ENCODE measurements at places on chromosomes 12 and 14. TPM values are rescaled to one million over a fixed set of nuclear protein-coding genes. Genes with fewer than 3 reads are reported as not detected.

The NGB gene
- total RNA-seq, result not detected

The GPR84 gene
- 0.81 TPM for total RNA-seq

The FGF6 gene
- total RNA-seq, result not detected

The TAS2R42 gene
- not detected for total RNA-seq

The PRB2 gene
- total RNA-seq, result not detected

The LRRK2 gene
- 0.81 TPM for total RNA-seq

The TBC1D30 gene
- total RNA-seq, result under 0.01 TPM

The NAV3 gene
- under 0.01 TPM for total RNA-seq

The CPSF2 gene
- total RNA-seq, result 9.7 TPM

The HELB gene
- total RNA-seq, result 7.3 TPM

The G2E3 gene
- 5.7 TPM for total RNA-seq

The GARIN6 gene
- not detected for total RNA-seq

The MUCL1 gene
- not detected for total RNA-seq

The SLC38A1 gene
- total RNA-seq, result 46.6 TPM

The IL31 gene
- total RNA-seq, result not detected

The KRT77 gene
- not detected for total RNA-seq

The NR1H4 gene
- total RNA-seq, result not detected

The PRICKLE1 gene
- total RNA-seq, result 0.81 TPM

The DIO2 gene
- total RNA-seq, result under 0.01 TPM

The CEP83 gene
- total RNA-seq, result 11.8 TPM
